ENCODE measurements at places on chromosomes 2 and 18.

DNA sequence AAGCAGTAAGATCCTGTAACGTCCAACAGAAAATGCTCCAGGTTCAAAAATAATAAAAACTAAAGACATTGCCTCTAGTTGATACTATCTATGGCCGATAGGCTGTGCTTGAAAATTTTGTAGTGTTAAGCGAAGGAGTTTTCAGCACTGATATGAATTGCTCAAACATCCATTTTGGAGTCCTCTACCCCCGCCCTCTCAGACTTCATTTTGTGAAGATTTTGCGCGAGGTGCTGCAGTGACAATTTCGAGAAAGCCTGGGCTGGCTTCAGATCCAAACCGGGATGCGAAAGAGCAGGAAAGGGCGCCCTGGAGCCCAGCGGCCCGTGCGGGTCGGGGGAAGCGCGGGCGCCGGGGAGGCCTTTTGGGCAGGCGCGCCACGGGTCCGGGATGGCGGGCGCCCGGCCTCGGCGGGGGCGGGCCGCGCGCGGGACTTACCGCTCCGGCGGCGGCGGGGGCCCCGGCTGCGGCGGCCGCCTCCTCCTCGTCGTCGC is 1.8 kb downstream of the SP3 start:
- DNase-seq: no peak

GRCh38 chr2:194271293-194271961 is 1385.6 kb upstream of the SLC39A10 start:
- DNase-seq: no peak

- no peak for DNase-seq
Observed at GRCh38 chr18:37361335-37362157, 204.1 kb downstream of the CELF4 start.

- DNase-seq: no peak
Observed at GRCh38 chr2:28949617-28950305, 31.3 kb upstream of the TOGARAM2 start.

DNA sequence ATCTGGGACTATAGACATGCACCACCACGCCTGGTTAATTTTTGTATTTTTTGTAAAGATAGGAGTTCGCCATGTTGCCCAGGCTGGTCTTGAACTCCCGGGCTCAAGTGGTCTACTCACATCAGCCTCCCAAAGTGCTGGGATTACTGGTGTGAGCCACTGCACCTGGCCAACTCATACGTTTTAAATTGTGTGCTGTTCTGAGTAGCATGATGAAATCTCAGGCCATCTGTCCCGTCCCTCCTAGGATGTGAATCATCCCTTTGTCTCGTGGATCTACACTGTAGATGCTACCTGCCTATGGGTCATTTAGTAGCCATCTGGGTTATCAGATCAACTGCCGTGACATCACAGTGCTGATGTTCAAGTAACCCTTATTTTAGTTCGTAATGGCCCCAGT is 38.5 kb upstream of the RMP24 start:
- no peak for DNase-seq

- DNase-seq: no peak
Observed at GRCh38 chr2:27545348-27546141, 37.3 kb upstream of the ZNF512 start.

- no peak for DNase-seq
Observed at GRCh38 chr2:179024445-179024844, 25.5 kb downstream of the CCDC141 start.

DNA sequence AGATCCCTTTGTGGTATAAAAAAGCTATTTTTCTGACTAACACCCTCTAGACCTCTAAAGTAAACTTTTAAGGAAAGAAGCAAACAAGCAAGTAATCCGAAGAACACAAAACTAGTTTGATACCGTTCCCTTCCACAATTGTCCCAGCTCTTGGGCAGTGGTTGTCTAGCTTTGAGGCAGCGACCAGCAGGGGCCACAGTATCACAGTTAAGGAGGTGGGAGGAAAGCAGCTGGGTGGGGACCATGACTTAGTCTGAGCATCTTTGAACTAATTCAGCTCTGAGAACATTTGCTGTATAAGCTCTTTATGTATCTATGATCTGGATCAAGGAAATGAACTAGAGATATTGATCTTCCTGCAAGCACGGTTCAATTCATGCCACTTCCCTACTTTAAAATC is 51.0 kb downstream of the SF3B1 start:
- DNase-seq: no peak

DNA sequence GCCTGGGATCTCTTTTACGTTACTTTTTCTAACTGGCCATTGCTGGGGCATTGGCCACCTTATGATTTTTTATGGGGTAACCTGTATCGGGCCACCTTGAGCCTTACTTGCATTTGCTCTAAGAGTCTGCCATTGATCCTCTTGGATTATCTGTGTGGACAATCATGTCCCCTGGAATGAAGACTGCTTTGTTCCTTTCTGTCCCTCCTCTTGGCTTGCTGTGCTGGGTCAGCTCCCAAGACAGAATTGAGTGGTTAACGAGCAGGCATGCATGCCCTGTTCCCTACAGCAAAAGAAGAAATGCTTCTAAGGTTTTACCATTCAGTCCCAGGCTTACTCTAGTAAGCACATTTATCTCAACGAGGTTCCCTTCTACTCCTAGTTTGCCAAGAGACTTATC is 46.3 kb downstream of the MAL start:
- no peak for DNase-seq

DNA sequence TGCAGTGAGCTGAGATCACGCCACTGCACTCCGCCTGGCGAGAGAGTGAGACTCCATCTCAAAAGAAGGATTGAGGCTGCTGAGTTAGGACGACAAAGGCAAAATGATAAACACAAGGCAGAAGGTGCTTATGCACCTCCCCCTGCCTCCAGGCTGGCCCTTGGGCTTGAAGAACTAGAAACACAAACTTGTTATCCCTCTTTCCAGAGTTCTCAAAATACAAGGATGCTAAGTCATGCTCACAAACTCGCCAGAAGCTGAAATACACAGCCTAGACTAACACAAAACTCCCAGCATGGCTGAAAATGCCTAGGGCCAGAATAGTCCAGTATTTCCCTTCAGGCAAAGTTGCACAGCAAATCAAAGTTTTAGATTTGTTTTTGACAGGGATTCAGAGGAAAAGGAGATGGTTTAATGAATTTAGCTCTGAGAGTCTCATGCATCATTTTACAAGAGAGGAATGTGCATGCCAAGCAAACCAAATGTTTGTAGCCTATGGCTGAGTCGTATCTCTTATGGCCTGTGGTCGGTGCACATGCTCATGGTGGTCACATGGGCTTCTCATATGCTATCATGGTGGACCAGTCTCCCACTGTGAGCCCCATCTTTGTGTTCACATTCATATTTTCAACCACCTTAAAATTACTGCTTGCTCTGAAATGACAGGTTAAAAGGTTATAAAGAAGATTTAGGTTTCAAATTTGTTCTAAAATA is 16.2 kb upstream of the MREG start:
- DNase-seq: no peak

All from stimulated activated CD8-positive, alpha-beta memory T cell treated with anti-CD3 and anti-CD28 coated beads, Interleukin-4, amount 100 ng/mL, for 4 hours (primary cell).